Stimulated activated CD4-positive, alpha-beta T cell treated with anti-CD3 and anti-CD28 coated beads, Interleukin-12 subunit alpha, Interleukin-12 subunit beta, amount 100 ng/mL, for 24 hours (primary cell): ENCODE measurements at places on chromosomes 6 and 20.

DNA sequence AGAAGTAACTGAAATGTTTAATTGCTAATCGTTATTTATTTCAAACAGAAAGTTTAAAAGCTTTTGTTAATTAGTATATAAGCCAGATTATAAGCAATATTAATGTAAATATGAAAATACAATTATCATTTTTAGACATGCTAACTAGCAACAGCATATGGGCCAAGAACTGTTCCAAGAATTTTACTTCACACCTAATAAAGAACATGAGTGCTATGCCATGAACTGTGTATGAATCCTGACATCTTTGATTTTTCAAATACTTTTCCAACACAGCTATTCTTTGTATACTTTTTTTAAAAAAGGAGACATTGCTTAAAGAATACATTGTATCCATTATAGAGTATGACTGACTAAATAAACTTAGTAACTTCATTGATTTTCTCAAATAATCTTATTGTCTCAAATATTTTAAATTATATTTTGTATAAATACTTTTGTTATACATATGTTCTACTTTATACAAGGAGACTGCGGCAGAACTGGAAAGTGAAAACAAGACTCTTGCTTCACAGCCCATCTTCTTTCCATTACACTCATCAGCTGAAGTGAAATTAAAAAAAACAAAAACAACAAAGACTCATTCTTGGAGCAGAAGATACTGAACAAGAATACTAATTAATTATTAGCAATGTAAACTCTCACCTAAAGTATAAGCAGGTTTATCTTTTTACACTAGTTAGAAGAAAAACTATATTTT lies 89.9 kb downstream of the EPHA7 start:
- DNase-seq: no peak

DNA sequence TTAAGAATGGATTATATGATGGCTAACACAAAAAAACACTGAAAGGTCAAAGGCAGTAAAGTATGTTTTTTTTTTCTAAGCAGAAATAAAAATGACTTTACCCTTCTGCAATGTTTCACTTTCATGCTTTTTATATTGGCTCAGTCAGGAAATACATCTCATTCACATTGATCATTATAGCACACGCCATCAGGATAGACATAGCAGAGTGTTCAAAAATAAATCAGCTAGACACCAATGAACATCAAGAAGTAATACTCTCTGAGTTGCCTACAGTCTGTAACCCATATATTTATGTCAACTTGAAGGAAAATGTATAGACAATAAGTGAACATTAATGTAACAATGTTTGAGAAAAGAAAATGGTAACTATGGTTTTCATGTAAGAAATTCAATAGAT lies 535.2 kb upstream of the EPHA7 start:
- no peak for DNase-seq

DNA sequence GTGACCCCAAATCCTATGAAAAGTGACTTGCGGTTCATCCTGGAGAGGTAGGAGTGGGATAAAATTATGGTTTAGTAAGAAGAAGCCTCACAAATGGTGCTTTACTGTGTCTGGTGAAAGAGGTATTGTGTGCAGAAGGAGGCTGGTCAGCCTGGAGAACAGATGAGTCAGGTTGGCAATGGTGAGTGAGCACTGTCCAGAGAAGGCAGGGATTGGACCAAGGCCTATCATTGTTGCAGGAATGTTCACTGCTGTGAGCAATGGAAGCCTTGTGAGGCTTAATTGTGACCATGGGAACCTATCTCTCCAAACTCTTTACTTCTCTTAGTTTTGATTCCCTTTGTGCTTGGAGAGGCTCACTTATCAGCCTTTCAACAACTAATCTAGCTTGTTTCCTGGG lies 89.0 kb upstream of the KCNK16 start:
- DNase-seq: no peak

GRCh38 chr6:107129370-107129925 lies 14.1 kb upstream of the BEND3 start:
- DNase-seq: no peak
